Stimulated activated CD4-positive, alpha-beta T cell treated with anti-CD3 and anti-CD28 coated beads, Interleukin-4, amount 100 ng/mL, for 1 hour (primary cell): ENCODE measurements at places on chromosomes 6 and 20.

- no peak for DNase-seq
Measured at GRCh38 chr20:16777126-16777525, 29.0 kb downstream of the OTOR start.

DNA sequence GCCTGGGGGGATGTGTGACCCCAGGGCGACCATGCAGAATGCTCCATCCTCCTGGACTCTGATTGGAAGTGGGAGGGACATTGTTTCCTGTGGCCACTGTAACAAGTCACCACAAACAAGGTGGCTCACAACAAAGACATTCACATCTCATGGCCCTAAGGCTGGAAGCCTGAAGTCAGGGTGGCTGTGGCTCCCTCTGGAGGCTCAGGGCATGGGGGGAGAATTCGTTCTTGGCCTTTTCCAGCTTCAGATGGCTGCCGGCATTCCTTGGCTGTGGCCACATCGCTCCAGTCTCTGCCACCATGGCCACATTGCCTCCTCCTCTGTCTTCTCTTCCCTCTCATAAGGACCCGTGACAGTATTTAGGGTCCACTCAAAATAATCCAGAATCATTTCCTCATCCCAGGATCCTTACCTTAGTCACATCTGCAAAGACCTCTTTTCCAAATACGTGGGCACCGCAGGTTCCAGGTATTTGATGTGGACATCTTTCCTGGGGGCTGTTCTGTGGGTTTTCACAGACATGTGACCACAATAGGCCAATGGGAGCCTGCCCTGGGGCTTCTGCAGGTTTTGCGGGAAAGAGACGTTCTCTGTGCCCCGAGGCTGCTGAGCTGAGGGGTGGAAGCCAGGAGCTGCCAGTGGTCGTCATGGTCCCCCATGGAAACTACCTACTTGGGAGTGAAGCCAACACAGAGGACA is 249.3 kb downstream of the PREX1 start:
- DNase-seq = no peak

GRCh38 chr6:49255335-49255734 is 207.7 kb downstream of the MMUT start:
- DNase-seq = no peak

GRCh38 chr20:51888291-51888690 is 86.0 kb upstream of the SALL4 start:
- no peak for DNase-seq

GRCh38 chr6:79010422-79010821 is 67.6 kb downstream of the PHIP start:
- DNase-seq = no peak

DNA sequence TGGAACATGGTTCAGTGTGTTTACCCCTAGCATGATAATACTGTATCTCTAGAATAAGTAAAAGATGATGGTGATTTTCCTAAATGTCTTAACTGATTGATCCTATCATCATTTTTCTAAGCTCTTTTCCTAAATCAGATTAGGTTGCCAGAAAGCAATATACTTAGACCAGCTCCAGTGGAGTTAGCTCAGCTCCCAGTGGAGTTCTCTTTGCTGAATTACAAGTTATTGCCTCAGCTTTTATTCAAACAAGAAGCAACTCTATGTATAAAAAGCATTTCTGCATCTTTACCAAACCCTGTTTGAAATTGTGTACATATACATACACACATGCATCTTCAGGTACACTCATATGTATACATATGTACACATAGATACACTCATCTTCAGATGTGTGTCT is 44.9 kb downstream of the SNX9 start:
- no peak for DNase-seq

DNA sequence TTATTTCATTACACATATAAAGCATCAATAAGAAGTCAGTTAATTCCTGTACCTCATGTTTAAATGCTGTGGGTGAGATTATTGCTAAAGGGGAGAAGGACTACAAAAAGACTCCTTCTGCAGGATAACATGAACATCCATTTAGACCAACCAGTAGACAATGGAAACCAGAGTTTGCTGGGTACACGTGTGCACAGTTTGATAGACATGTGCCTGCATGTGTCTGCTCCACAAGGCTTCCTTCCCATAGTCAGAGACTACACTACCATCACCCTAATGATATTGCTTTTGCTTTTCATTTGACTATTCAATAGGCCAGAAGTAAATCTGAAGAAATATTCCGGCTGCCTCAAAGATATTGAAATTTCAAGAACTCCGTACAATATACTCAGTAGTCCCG is 231.6 kb downstream of the ARHGAP18 start:
- no peak for DNase-seq

GRCh38 chr6:57305107-57305506 is 12.3 kb upstream of the PRIM2 start:
- DNase-seq = no peak

DNA sequence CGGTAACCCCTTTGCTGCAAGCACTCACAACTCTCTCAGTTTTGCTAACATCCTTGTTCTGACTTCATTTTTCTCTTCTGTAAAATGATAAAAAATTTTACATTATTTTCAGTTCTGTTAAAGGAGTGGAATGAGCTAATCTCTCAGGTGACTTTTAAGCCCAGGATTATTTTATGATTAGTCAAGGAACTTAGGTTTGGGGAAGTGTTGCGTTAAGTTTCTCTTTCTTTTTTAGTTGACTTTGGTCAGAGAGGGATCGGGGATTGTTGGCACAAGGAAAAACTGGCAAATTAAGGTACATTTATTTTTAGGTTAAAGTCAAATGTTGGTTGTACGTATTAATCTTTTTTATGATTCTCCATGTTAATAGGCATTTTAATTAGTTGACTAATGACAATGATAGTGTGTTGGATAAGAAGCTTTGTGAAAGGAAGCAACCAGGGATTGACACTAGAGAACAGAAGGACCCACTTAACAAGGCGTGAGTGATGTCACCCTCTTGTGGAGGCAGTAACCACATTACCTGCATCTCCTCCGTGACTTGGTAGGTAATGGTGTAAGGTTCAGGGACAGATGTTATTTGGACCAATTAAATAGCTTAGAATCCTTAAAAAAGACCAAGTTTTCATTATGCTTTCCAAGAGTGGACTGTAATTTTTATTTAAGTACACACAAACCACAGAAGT is 31.6 kb downstream of the CD83 start:
- no peak for DNase-seq

GRCh38 chr6:100808638-100809275 is 72.4 kb downstream of the ASCC3 start:
- no peak for DNase-seq

- no peak for DNase-seq
Measured at GRCh38 chr6:139016337-139017213, 12.0 kb upstream of the ABRACL start.

- DNase-seq = no peak
Measured at GRCh38 chr6:122432816-122433215, 33.4 kb downstream of the HSF2 start.

GRCh38 chr6:121597654-121598053 is 162.2 kb downstream of the GJA1 start:
- DNase-seq = no peak
